ENCODE measurements at places on chromosomes 5 and 9.

DNA sequence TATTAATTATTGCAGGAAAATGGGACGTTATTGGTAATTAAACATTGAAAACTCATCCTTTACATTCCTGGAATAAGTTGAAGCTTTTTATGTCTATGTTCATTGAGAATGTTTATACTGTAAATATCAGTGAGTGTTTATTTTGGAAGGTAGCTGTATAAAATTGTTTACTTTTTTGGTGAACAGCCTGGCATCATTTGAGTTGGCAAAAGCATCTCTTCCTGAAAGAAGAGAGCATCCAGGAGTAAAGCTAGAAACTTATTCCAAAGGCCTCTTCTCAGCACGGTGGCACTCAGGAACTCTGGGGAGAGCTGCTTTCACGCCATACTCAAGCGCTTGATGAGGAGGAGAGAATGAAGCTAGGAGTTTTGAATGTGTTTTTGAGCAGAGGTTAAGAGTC lies 79.9 kb downstream of the GAPVD1 start:
- DNase-seq = no peak

DNA sequence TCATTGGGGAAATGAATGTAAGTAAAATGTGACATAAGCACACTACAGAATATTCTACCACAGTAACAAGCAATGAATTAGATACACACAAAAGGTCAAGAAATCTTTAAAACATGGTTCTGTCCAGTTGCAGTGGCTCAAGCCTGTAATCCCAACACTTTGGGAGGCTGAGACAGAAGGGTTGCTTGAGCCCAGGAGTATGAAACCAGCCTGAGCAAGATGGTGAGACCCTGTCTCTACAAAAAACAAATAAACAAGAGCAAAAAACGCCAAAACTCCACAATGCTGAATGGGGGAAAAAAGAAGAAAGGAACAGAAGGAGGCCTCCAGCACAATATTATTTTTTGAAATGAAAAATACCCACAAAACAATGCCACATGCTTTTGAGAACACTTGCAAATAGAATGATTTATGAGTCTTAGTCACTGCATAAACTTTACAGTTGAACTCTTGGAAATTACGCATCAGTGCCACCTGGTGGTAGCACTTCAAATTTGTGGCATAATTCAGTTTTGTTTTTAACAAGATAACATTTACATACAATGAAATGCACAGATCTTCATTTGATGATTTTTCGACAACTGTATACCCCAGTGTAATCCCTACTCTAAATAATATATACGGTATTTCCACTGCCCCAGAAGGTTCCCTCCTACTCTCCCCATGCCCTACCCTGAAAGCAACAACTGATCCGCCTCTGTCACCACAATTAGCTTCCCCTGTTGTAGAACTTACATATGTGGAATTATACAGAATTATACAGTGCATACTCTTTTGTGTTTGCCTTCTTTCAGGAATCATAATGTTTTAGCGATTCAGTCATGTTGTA lies 14.4 kb upstream of the SPINK4 start:
- DNase-seq = peak; percentile 84

GRCh38 chr9:127574072-127574993 lies 37.7 kb upstream of the STXBP1 start:
- no peak for DNase-seq

- DNase-seq = no peak
These were observed 85.6 kb downstream of the CDH18 start for GRCh38 chr5:19902316-19902934.
